ENCODE measurements at places on chromosomes 2 and 18. TPM values are rescaled to one million over a fixed set of nuclear protein-coding genes. Genes with fewer than 3 reads are reported as not detected.

Gene KIF5C
- total RNA-seq = 0.49 TPM

Gene TMEM178A
- 9.5 TPM for total RNA-seq

Gene HTR2B
- total RNA-seq = 2.6 TPM

Gene R3HDM1
- total RNA-seq = 17.0 TPM

Gene GKN1
- total RNA-seq = not detected

Gene RESP18
- not detected for total RNA-seq

Gene TEKT4
- total RNA-seq = not detected

Gene RNU2-63P
- not detected for total RNA-seq

Gene PAIP2B
- 6.3 TPM for total RNA-seq

Gene SAG
- not detected for total RNA-seq

Gene NAGK
- total RNA-seq = 126 TPM

Gene DYNAP
- not detected for total RNA-seq

Gene INSIG2
- 42.0 TPM for total RNA-seq

Gene UGT1A6
- 3.2 TPM for total RNA-seq

Gene LOXHD1
- total RNA-seq = 2.7 TPM

Gene SULT1C2
- total RNA-seq = 5.8 TPM

Gene SP140
- 12.7 TPM for total RNA-seq

Gene FN1
- 955 TPM for total RNA-seq

Gene TRIP12
- 211 TPM for total RNA-seq

Gene LAMA3
- 139 TPM for total RNA-seq

Gene RAB12
- 48.6 TPM for total RNA-seq

Gene AQP12B
- total RNA-seq = not detected

Gene TMEM247
- not detected for total RNA-seq

Data from upper lobe of right lung (tissue), 1 donor.